ENCODE measurements at places on chromosomes 6 and 20. TPM values are rescaled to one million over a fixed set of nuclear protein-coding genes. Genes with fewer than 3 reads are reported as not detected.

The MLN gene
- not detected for total RNA-seq

The HRH3 gene
- not detected for total RNA-seq

The MMP24 gene
- not detected for total RNA-seq

The FNDC1 gene
- not detected for total RNA-seq

The SNRPB2 gene
- 45.5 TPM for total RNA-seq

The PM20D2 gene
- 12.3 TPM for total RNA-seq

The SLC13A3 gene
- total RNA-seq, result not detected

The FOXS1 gene
- total RNA-seq, result not detected

The TXLNB gene
- total RNA-seq, result 0.70 TPM
